ENCODE measurements at places on chromosomes 6 and 20.

DNA sequence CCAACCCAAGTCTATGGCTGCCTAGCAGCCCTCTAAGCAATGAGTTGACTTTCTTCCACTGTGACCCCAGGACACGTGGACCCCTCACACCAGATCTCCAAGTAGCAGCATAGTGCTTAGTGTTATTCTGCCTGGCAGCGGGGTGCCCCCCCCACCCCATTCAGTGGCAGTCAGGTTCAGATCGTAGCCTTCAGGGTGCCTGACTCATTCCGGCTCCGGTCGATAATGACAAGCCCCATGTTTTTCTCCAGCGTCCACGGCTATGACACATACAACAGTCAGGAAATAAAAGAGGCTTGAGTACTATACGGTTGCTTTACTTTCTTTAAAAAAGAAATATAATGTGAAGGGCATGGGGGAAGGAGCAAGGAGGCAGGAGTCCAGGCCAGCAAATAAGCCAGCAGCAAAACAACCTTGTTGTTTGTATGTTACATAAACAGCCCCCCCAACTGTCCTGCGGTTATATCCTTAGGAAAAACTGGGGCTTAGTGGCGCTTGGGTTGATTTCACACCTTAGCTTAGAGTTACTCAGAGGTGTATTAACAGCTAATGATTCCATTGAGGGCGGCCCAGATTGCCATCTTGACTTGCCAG lies 23.1 kb downstream of the GNAS start:
- DNase-seq, result no peak

- DNase-seq, result no peak
Observed at GRCh38 chr6:139941826-139942225, 567.4 kb upstream of the CITED2 start.

- no peak for DNase-seq
Observed at GRCh38 chr6:149236589-149236988, 80.9 kb upstream of the TAB2 start.

DNA sequence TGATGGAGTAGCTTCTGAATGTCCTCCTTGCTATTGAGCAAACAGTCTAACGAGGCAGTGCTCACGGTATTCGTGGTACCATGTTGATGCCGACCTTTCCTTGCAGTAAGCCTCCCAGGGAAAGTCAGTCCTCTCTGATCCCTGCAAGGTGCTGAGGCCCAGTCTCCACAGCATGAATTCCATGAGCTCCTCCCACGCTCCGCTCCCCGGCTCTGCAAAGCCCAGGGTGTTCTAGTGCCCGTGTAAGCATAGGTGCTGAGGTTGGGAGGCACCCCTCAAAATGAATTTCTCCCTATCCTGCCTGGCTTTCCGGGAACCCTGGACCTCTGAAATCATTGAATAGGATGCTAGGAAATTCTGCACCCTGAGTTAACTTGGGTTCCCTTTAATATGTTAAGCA lies 251.0 kb downstream of the TAF4 start:
- DNase-seq, result no peak

GRCh38 chr20:43508604-43509040 lies 1.1 kb downstream of the L3MBTL1 start:
- DNase-seq, result no peak

All from HFF-Myc (cell line).